ENCODE measurements at places on chromosomes 12 and 14. TPM values are rescaled to one million over a fixed set of nuclear protein-coding genes. Genes with fewer than 3 reads are reported as not detected.

GRCh38 chr14:27040552-27040951 lies 442.7 kb upstream of the NOVA1 start:
- no peak for DNase-seq

- no peak for DNase-seq
These were observed 10.3 kb downstream of the KRT85 start for GRCh38 chr12:52356762-52357580.

DNA sequence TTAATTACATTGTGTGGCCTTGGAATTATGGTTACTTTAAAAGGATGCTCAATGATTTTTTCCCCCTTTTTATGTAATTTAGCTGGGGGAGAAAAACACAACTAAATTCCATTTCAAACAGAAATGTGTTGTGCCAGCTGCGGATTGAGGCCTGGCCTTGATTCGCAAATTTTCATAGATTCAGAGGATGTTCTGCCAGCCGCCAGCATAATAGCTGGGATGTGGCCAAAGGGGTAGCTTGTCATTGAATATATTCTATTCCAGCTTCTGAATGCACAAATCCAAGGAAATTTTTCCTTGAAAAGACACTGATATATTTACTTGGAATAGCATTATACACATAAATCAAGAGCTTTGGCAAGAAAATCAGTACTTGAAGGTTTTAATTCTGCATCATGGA lies 43.7 kb downstream of the TRHDE start:
- no peak for DNase-seq

- DNase-seq: no peak
These were observed 4.8 kb upstream of the AVIL start for GRCh38 chr12:57823131-57823907.

- DNase-seq: no peak
These were observed 7.1 kb upstream of the PNMA1 start for GRCh38 chr14:73721101-73721821.

DNA sequence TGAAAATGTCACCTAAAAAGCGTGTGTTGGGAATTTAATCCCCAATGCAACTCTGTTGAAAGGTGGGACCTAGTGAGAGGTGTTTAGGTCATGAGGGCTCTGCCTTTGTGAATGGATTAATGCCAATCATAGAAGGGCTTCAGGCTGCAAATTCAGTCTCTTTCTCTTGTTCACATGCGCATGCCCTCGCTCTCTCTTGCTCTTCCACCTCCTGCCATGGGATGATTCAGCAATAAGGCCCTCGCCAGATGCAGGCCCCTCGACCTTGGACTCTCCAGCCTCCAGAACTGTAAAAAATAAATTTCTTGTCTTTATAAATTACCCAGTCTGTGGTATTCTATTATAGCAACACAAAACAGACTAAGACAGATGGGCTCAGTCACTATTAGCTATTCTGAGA lies 55.4 kb downstream of the PLXNC1 start:
- no peak for DNase-seq

Gene SLC35E3
- 3.6 TPM for total RNA-seq

Gene LRR1
- total RNA-seq: 9.5 TPM
